ENCODE measurements at places on chromosomes 7 and 10.

- no peak for DNase-seq
Measured at GRCh38 chr10:124366825-124367224, 51.9 kb downstream of the OAT start.

DNA sequence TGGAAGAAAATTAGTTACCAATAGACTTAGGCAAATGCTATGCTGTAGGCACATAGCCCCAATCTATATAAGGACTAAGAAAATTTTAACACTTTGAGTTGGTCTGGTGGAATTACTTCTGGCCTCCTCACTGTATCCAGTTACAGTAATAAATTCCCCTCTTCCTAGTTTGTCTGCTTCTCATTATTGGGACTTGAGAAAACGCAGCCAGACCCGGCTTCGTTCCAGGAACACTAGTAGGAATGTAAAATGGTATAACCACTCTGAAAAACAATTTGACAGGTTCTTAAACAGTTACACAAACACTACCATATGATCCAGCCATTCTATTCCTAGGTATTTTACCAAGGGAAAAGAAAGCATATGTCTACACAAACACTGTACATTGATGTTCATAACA, 150.2 kb downstream of the VPS50 start:
- no peak for DNase-seq

GRCh38 chr7:17144322-17144721, 154.1 kb upstream of the AHR start:
- DNase-seq = no peak

DNA sequence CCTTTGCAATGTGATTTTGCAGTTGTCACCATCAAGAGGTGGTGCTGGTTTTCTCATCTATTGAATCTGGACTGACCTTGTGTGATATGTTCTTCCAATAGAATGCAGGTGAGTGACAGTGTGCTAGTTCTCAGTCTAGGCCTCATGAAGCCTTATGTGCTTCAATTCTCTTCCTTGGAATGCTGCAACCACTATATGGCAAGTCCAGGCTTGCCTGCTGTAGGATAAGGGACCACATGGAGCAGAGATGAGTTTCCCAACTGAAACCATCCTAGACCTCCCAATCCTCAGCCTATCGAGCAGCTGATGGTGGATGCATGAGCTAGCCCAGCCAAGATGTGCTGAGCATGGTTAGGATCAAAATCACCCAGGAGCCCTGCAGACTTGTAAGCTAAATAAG, 32.6 kb upstream of the ARHGAP21 start:
- DNase-seq = no peak

- no peak for DNase-seq
Measured at GRCh38 chr7:98855610-98856422, 14.0 kb downstream of the TMEM130 start.

GRCh38 chr10:113993489-113993991, 50.1 kb upstream of the ADRB1 start:
- no peak for DNase-seq

DNA sequence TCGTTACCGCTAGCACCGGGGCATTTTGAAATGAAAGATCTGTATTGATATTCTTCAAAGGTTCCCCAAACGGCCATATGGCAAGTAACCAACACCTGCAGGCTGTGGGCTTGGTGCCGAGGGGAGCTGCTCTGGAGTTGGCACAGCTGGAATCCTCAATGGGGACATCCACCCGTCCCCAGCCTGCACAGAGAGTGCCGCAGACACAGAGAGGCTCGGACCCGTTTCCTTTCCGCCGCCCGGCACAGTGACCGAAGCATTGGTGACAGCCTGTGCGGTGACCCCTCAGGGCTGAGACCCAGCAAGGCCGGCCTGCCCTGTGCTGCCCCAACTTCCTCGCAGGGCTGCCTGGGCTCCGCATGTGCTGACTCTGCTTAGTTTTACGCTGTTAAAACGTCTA, 4.5 kb downstream of the CFAP46 start:
- DNase-seq = no peak

DNA sequence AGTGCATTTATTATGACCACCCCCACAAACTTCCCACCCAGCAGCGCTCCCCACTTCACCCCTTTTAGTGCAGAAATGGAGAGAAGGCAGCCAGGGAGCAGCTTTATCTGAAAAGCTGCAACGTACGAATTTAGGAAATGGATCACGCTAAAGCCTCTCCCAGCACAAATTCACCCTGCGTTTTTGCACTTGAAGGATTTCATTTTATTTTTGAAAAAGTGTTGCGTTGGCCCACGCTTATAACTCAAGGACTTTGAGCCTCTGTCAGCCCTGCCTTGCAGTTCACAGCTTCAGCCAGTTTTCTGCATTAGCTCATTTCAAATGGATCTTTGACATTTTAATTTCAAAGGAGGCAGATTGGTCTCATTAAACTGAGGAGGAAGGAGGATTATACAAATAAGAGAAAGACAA, 556.1 kb downstream of the KCNMA1 start:
- DNase-seq = no peak

GRCh38 chr10:7337431-7338171, 73.2 kb downstream of the SFMBT2 start:
- DNase-seq = no peak

- DNase-seq = no peak
Measured at GRCh38 chr10:110458266-110458920, 39.3 kb upstream of the DUSP5 start.

DNA sequence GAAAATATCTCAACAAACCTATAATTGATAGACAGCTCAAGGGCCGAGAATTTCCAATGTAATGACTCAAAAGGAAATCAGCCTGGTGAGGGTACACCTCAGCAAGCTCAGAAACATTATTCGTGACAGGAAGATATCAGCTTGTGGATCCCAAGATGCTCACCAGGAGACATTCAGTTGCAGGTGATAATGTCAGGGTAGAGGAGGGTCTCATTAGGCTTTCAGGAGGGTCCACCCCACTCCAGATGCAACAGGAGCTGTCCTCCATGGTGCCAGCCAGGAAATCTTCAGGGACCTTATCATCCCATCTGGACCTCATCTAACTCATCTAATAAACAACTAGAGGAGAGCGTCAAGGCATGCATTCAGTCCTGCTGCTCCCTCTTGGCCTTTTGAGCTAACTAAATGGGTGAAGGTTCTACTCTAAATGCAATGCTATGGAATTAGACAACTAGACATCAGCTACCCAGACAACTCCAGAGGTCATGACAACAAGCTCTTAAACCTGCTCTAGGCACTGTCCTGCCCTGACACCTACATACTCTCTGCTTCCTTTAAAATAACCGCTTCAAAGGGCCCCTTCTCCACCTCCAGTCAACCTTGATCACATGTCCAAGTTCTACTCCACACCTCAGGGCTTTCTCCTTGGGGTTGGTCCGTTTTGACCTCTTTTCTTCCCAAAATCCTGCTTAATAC, 4.3 kb upstream of the GIMAP5 start:
- no peak for DNase-seq

DNA sequence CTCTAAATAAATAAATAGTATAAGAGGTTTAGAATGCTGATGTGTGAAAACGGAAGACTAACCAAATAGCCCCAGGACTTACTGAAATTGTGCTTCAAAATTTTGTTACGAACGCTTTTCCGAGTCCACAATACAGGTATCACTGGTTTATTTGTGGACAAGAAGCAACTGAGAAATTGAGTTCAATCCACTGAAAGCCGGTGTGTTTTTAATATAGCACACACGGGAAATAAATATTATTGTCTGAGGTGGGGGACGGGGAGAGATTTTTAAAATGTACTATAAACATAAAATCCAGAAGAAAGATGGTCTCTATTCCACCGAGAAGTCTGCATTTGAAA, 598 bp downstream of the SLC16A12 start:
- no peak for DNase-seq

GRCh38 chr7:107846324-107846723, 43.3 kb upstream of the SLC26A3 start:
- DNase-seq = no peak

DNA sequence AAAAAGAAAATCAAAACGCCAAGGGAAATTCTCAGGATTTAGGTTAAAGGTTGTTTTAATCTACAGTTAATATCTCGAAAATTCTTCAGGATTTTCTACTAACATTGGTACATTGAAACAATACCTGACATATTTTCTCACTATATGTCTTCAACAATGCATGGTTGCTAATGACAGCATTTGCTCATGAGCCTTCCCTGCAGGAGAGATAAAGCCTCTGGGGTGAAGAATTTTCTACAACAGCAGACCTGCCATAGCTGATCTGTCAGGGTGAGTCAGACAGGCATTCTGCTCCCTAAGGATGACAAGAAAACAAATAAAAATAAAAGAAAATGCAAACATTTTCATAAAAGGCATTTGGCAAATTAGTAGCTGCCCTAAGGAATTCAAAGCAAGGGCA, 11.7 kb upstream of the GPR37 start:
- no peak for DNase-seq

- no peak for DNase-seq
Measured at GRCh38 chr10:89679986-89680385, 21.4 kb upstream of the KIF20B start.

DNA sequence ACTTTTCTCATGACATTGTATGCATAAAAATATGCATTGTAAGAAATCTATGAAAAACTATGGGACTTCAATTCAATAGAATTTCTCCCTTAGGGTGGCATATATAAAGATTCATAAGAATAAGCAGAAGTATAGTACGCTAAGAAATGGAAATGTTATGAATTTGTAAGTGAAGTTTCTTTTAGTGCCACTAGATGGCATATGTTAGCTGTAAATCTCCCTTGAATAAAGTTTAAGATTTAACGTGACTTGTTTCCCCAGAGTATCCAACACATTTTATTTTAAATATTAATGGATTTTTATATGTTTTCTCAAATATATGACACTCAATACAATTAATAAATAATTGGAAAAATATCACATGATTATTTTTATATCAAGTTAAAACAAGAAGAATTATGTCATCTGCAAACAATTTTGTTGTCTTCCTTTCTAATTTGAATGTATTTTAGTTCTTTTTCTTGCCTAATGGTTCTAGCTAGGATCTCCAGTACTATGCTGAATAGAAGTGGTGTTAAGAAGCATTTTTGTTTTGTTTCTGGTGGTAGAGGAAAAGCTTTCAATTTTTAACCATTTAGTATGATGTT, 287.2 kb downstream of the HGF start:
- DNase-seq = no peak

GRCh38 chr10:62647375-62648092, 157.0 kb upstream of the ADO start:
- no peak for DNase-seq

DNA sequence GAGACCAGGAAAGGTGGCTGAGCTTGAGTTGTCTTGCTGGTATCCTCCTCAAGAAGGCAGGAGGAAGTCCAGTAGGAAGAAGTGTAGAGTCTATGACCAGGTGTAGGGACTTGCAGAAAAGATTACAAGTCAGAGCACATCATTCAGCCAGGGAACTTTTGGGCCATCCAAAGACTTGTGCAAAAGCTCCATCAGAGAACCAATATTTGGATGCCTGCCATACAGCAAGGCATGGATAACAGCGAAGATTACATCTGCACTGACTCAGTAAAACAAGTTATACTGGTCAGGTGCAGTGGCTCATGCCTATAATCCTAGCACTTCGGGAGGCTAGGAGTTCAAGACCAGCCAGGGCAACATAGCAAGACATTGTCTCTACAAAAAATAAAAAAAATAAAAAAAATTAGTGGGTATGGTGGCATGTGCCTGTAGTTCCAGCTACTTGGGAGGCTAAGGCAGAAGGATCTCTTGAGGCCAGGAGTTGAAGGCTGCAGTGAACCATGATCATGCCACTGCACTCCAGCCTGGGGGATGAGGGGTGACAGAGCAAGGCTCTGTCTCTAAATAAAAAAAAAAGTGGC, 13.2 kb upstream of the NMT2 start:
- no peak for DNase-seq

DNA sequence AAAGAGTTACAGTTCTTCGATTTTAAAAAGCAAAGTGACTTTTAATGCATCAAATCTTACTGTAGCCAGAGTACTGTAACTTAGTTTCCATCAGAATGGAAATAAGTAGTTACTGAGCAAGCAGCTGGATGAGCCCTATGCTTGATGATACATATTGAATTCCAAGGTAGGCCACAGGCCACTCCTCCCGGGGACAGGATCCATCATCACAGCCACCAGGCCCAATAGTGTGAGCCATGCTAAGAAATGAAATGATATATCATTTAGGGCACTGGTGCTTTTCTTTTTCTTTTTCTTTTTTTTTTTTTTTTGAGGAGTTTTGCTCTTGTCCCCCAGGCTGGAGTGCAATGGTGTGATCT, 42.9 kb upstream of the TOMM7 start:
- DNase-seq = no peak

DNA sequence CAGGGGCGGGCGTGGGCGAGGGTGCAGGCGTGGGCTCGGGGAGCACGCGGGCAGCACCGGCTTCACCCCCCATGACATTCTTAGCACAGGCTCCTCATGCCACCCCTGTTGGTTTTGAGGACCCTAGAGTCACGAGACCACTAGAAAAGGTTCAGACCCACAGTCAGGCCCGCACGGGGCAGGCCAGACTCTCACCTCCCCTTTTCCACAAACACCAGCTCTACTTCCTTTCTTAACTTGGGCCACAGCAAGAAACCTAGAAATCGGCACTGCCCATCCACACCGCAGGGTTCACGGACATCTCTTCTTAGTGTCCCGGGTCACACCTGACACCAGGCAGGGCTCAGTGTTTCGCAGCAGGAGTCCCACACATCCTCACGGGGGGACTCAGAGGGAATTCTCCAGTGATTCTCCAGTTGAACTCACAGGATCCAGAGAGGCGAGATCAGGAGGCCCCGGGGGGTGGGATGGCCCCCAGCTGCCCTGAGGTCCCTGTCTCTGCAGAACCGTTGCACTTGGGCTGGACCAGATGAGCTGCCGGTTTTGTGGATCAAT, 52.0 kb downstream of the JAKMIP3 start:
- DNase-seq = no peak

- DNase-seq = no peak
Measured at GRCh38 chr7:18835001-18835690, 282.3 kb downstream of the TWIST1 start.

- no peak for DNase-seq
Measured at GRCh38 chr10:14531974-14532373, 201.2 kb upstream of the FRMD4A start.

DNA sequence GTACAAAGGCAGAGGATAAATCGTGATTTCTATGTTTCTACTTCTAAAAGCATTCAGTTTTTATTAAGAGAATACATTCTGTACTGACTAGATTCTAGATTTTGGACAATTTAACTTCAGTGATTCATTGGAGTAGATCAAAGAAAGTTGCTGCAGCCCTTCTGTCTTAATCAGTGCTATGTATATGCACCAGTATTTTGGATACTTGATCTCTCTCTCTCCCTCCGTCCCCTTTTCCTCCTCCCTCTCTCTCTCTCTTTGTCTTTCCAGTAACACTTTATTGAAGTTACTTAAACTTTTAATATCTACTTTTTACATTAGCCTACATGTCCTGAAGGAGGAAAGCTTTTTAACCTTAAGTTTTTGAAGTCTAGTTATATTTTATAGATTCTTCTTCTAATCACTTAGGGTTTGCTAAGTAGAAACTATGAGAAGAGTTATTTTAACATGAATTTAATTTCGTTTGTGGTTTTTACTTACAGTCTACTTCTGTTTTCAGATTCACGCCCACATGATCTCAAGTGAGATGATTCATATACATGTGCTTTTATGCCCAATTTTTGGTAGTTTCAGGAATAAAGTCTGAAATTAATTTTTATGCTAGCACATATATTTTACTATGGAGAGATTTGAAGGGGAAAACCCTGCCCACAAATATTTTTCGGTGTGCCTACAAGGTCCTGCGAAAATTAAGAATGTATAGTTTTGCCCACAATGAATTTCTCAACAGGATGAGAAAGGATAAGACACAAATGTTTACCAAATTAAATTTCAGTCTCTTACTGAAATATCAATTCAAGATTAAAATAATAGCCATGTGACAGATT, 9.1 kb downstream of the MDFIC start:
- DNase-seq = no peak
